Activated CD8-positive, alpha-beta T cell treated with anti-CD3 and anti-CD28 coated beads, Interleukin-2, amount 10 ng/mL, durations not matched to agents 7 days and 5 days (primary cell): ENCODE measurements at places on chromosomes 16 and 17. TPM values are rescaled to one million over a fixed set of nuclear protein-coding genes. Genes with fewer than 3 reads are reported as not detected.

The BPTF gene
- 87.0 TPM for total RNA-seq

The TNRC6C gene
- 36.2 TPM for total RNA-seq

The TPSG1 gene
- not detected for total RNA-seq

The CDRT15L2 gene
- not detected for total RNA-seq

The C17orf100 gene
- 1.5 TPM for total RNA-seq

The TNFSF13 gene
- 8.0 TPM for total RNA-seq

The AOC2 gene
- total RNA-seq: 2.0 TPM

The LRRC37A gene
- total RNA-seq: 2.8 TPM

The ACAP1 gene
- 605 TPM for total RNA-seq

The RIPOR1 gene
- 10.6 TPM for total RNA-seq

The TPSD1 gene
- total RNA-seq: not detected

The RAB26 gene
- 0.26 TPM for total RNA-seq

The B4GALNT2 gene
- total RNA-seq: not detected

The PKD1 gene
- total RNA-seq: 76.6 TPM

The CHRNE gene
- total RNA-seq: 0.45 TPM

The KRT28 gene
- not detected for total RNA-seq

The WDR81 gene
- 30.8 TPM for total RNA-seq

The CACNG5 gene
- total RNA-seq: not detected

The ACADVL gene
- 371 TPM for total RNA-seq

The C16orf96 gene
- total RNA-seq: 0.13 TPM

The CTRL gene
- total RNA-seq: 5.5 TPM

The DDX42 gene
- 106 TPM for total RNA-seq

The AOC3 gene
- total RNA-seq: 1.4 TPM

The SMG1 gene
- 123 TPM for total RNA-seq

The MYH1 gene
- not detected for total RNA-seq

The CMTM1 gene
- total RNA-seq: 15.0 TPM

The SCARF1 gene
- 5.3 TPM for total RNA-seq

The CIBAR2 gene
- not detected for total RNA-seq

The GINS3 gene
- total RNA-seq: 16.3 TPM

The PLA2G10 gene
- not detected for total RNA-seq

The EPOP gene
- total RNA-seq: 11.4 TPM

The HAS3 gene
- total RNA-seq: 0.44 TPM

The CRYBA1 gene
- total RNA-seq: not detected

The ESRP2 gene
- not detected for total RNA-seq

The CEP112 gene
- 2.3 TPM for total RNA-seq

The IL34 gene
- 0.13 TPM for total RNA-seq

The PRSS33 gene
- not detected for total RNA-seq

The FZD2 gene
- total RNA-seq: 0.29 TPM

The ATP2A3 gene
- total RNA-seq: 354 TPM

The CD79B gene
- 21.7 TPM for total RNA-seq

The COG8 gene
- 37.6 TPM for total RNA-seq
